ENCODE measurements at places on chromosomes 2 and 18.

DNA sequence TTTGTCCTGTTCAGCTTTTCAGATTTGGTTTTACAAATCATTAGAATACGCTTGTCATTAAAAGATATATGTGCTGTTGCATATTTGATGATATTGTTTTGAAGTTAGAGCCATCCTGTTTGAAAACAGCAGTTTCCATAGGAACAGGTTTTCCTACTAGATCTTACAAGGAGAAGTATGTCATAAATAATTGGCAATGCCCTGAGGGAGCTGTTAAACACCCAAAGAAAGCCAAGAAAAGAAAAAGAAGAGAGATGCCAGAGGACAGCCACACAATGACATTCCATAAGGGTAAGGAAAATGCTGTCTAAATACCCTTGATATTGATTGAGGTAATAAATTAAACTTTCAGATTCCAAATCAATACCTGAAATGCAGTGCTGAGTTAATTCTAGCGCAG lies 392.2 kb upstream of the CRIM1 start:
- peak; percentile 7 for DNase-seq

DNA sequence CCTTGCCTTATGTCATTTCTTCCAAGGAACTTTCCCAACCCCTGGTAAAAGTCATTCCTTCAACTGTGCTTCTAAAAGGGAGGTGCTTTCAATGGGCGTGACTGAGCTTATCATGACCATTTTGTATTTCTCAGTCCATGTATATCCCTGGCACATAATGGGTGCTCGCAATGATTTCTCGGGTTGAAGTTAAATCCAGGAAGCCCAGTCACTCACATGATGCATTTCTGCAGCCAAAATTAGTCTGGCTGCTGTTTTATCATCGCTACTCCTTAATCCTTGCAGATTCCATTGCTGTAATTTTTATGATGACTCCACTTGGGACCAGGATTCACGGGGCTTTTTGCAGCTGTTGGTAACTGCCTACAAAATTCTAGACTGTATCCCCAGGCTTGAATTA lies 25.9 kb upstream of the RFX8 start:
- DNase-seq = peak; percentile 81

DNA sequence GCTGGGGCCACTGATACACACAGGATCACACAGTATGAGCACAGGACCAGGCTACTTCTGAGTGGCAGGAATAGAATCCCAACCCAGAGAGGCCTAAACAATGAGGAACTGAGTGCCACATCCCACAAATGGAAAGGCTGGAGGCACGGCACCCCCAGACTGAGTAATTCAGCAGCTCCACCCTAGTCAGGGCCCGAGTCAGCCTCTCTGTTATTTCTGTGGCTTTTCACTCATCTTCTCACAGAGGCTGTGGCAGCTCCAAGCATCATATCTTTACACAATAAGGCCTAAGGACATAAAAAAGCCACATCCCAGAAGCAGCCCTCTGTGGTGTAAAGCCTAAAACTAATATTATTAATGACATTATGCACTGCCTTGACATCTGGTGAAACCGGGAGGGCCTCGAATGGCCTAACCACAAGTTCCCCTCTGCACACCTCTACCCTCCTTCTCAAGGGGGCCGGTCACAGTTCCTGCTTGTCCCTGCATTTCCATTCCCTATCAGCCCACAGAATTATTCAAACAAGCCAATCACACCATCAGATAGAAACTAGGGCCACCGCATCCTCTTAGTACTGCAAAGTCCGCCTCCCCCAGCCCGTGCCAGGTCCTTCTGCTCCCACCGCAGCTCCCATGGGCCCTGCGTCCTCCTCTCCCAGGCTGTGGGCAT lies 12.5 kb upstream of the MAL start:
- DNase-seq = no peak

GRCh38 chr2:134327367-134327766 lies 73.5 kb downstream of the MGAT5 start:
- peak; percentile 67 for DNase-seq

GRCh38 chr2:236343400-236344161 lies 79.4 kb upstream of the ASB18 start:
- peak; percentile 85 for DNase-seq

GRCh38 chr2:120271711-120272379 lies 19.2 kb downstream of the RALB start:
- no peak for DNase-seq

Measured in fibroblast of pulmonary artery (primary cell).